Activated B cell treated with CpG ODN at 0.5 μM for 24 hours (primary cell): ENCODE measurements at places on chromosomes 12 and 14. TPM values are rescaled to one million over a fixed set of nuclear protein-coding genes. Genes with fewer than 3 reads are reported as not detected.

Gene AQP6
- total RNA-seq: not detected in 2 replicates

Gene VWF
- not detected in 2 replicates for total RNA-seq

Gene DAO
- total RNA-seq: not detected in 2 replicates

Gene LTBR
- 0.33 TPM in 1 of 2 replicates, not detected in the other for total RNA-seq

DNA sequence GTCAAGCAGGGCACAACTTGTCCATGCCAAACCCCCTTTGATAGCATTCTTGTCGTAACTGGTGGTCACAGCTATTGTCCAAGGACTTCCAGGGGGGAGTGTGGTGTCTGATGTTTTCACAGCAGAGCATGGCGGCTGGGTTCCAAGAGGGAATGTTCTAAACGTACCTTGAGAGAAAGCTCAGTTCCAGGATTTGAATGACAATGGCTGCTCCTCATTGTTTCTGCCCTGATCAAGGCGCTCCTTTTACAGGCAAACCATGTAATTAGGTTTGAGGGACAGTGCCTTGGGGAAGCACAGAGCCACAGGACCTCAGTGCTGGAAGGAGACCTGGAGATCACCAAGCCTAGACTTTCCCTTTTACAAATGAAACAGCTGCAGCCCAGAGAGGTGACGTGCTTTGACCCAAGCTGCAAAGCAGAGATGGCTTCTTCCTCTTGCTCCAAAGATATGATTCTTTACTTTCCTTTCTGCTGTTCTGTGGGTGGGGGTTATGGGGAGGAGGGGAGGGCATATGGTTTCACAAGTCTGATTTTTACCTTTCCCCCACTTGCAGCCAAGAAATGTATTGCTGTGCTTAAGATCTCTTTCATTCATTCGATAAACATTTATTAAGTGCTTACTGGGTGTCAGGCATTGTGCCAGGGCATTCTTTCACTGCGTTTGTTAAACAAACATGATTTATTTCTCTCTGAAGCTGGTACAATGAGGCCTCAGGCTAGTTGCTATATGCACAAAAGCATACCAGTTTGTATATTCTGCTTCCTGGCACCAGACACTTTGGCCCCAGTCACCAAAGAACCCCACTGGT is 172.8 kb downstream of the KTN1 start:
- no peaks in the 10 kb centered on the region for H3K36me3 ChIP-seq
- no peaks in the 10 kb centered on the region for H3K27me3 ChIP-seq
- no peak overlapping the region for H3K4me3 ChIP-seq
- no peak for DNase-seq

GRCh38 chr14:99981806-99982205 is 83.4 kb upstream of the EVL start:
- H3K36me3 ChIP-seq: no peaks in the 10 kb centered on the region
- no peak overlapping the region for H3K27ac ChIP-seq
- no peaks in the 10 kb centered on the region for H3K4me1 ChIP-seq
- H3K4me3 ChIP-seq: no peak overlapping the region
- no peak for DNase-seq

GRCh38 chr14:102893452-102893851 is 29.0 kb upstream of the AMN start:
- peaks cover 17% of the 10 kb centered on the region for H3K4me1 ChIP-seq
- no peaks in the 10 kb centered on the region for H3K27me3 ChIP-seq
- no peak overlapping the region for H3K27ac ChIP-seq

DNA sequence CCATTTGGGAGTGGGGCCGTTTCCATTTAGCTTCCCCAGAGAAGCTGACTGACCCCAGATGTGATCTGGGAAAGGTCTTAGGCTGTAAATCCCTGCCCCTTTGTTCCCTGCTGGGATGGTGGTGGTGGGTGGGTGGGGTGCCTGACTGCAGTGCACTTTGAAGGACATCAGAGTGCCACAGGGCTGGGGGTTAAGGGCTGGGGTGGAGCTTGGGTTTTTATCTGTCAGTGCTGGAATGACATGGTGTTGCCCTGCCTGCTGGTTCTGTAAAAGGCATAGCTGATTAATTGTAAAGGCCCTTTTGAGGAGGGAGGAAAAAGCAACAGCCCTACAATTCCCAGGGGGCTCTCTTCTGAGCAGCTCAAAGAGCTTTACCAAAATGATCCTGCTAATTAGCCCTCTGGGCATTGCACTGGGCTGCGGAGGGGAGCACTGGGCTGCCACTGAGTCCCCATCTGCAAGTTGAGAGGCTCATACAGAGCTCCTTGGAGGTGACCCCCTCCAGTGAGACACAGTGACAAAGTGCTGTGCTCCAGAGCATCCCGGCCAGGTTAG is 21.1 kb downstream of the PLEKHG3 start:
- peaks cover 6% of the 10 kb centered on the region for H3K27me3 ChIP-seq
- no peak for DNase-seq
- no peak overlapping the region for H3K4me3 ChIP-seq
- H3K36me3 ChIP-seq: no peaks in the 10 kb centered on the region
- H3K27ac ChIP-seq: no peak overlapping the region

DNA sequence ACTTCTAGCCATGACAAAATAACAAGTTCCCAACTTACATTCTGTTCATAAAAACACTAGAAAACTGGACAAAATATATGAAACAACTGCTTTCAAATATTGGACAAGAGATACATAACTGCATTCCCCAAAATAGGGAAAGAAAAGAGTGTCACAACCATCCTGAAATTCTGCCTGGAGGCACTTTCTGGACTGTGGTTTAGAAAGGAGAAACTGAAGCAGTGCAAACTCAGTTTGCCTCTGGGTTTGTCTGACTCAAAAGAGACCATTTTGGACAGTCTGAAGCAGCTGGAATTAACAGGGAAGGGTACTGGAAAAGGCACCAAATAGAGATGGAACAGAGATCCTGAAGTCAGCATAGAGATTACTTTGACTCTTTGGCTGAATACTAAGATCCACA is 11.3 kb upstream of the SYT1 start:
- H3K4me3 ChIP-seq: no peak overlapping the region
- no peak overlapping the region for H3K27ac ChIP-seq
- H3K36me3 ChIP-seq: no peaks in the 10 kb centered on the region
- H3K4me1 ChIP-seq: no peaks in the 10 kb centered on the region

DNA sequence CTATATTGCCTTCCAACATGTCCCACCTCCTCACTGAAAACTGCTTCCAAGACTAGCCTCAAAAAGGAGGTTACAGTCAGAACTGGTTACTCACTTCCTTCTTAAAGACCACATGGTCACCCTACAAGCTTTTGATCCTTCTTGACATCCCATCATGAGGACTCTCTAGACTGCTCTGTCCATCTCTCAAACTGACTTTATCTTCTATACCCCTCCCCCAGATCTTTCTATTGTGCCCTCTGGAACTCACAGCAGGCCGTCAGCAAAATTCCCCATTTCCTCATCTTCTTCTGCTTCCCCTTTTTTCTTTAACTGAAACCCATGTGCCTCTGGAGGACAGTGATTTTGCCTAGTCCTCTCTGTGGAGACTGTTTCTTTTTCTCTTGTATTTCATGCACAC is 18.1 kb upstream of the IGF1 start:
- no peak for DNase-seq
- H3K27ac ChIP-seq: no peak overlapping the region
- no peak overlapping the region for H3K4me3 ChIP-seq
- H3K4me1 ChIP-seq: peaks cover 4% of the 10 kb centered on the region
- H3K36me3 ChIP-seq: no peaks in the 10 kb centered on the region
- H3K27me3 ChIP-seq: peaks cover 16% of the 10 kb centered on the region

DNA sequence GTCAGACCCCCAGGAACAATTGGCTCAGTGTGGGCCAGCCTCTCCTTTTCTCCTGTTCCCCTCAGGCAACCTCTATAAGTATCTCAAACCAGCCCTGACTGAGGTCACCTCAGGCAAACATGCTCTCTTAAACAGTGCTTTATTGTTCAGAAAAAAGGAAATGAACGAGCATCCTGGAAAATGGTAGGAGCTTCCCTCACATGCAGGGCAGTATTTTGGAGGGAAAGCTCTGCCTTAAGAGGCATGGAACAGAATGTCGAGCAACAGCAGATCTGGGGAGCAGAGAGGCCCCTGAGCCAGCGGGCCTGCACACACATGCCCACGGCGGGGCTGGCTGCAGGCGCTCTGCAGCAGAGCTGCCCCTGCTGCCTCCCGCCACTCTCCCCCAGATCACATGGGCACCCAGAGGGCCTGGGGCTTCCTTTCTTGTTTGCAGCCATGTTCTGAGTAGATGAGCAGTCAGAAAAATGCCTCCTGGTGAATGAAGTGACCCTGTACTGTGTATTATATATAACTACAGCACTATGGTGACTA is 42.0 kb downstream of the MOK start:
- H3K4me1 ChIP-seq: no peaks in the 10 kb centered on the region
- DNase-seq: no peak
- H3K4me3 ChIP-seq: no peak overlapping the region
- H3K27ac ChIP-seq: no peak overlapping the region

DNA sequence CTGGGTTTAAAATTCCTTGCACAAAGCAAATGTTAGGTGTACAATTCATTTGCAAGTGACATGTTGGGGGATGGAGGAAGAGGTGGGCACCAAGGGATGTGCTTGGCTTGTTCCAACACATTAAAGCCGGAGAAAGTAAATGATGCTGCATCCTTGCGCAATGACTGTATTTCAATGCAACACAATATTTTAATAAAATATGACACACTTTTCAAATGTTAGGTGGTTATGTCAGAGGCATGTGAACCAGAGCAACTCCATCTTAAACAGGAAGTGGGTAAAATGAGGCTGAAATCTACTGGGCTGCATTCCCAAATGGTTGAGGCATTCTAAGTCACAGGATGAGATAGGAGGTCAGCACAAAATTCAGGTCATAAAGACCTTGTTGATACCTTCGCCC is 53.6 kb upstream of the ARHGAP5 start:
- no peak for DNase-seq
- H3K36me3 ChIP-seq: no peaks in the 10 kb centered on the region
- peaks cover 1% of the 10 kb centered on the region for H3K27me3 ChIP-seq
- no peak overlapping the region for H3K27ac ChIP-seq
- H3K4me1 ChIP-seq: peaks cover 4% of the 10 kb centered on the region

DNA sequence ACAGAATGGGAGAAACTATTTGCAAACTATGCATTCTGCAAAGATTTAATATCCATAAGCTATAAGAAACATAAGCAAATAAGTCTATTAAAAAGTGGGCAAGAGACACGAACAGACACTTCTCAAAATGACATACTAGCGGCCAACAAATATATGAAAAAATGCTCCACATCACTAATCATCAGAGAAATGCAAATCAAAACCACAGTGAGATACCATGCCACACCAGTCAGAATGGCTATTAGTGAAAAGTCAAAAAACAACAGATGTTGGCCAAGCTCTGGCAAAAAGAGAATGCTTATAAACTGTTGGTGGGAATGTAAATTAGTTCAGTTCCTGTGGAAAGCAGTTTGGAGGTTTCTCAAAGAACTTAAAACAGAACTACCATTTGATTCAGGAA is 121.3 kb downstream of the KCNMB4 start:
- peak overlapping the region; percentile 38 for H3K27ac ChIP-seq
- no peak overlapping the region for H3K4me3 ChIP-seq
- H3K4me1 ChIP-seq: peaks cover 38% of the 10 kb centered on the region
- no peaks in the 10 kb centered on the region for H3K27me3 ChIP-seq
- DNase-seq: no peak
- H3K36me3 ChIP-seq: no peaks in the 10 kb centered on the region

DNA sequence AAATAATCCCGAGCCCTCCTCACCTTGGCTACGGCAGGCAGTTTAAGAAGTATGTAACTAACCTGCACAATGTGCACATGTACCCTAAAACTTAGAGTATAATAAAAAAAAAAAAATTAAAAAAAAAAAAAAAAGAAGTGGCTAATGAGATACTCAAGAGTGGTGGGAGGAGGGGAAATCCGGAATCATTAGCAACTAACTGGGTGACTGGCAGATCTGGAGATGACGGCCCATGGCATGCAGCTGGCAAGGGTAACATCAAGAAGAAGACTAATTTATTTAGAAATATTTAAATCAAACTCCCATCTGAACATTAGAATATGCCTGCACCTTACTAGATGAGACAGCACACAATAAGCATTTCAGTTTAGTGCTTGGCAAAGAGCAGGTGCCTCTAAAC is 52.3 kb upstream of the TMCC3 start:
- no peak overlapping the region for H3K4me3 ChIP-seq
- no peak overlapping the region for H3K27ac ChIP-seq
- peaks cover 13% of the 10 kb centered on the region for H3K36me3 ChIP-seq

GRCh38 chr14:101289230-101289690 is 272.0 kb upstream of the DIO3 start:
- H3K27ac ChIP-seq: no peak overlapping the region
- peaks cover 5% of the 10 kb centered on the region for H3K4me1 ChIP-seq
- H3K4me3 ChIP-seq: no peak overlapping the region
- H3K36me3 ChIP-seq: no peaks in the 10 kb centered on the region
- peaks cover 12% of the 10 kb centered on the region for H3K27me3 ChIP-seq

GRCh38 chr12:67515679-67516340 is 132.7 kb upstream of the DYRK2 start:
- H3K4me1 ChIP-seq: peaks cover 18% of the 10 kb centered on the region
- no peak overlapping the region for H3K4me3 ChIP-seq
- DNase-seq: no peak
- H3K27ac ChIP-seq: peak overlapping the region; percentile 13

GRCh38 chr12:4866299-4866698 is 43.4 kb upstream of the KCNA1 start:
- no peaks in the 10 kb centered on the region for H3K4me1 ChIP-seq
- DNase-seq: no peak
- peaks cover 51% of the 10 kb centered on the region for H3K27me3 ChIP-seq
- no peak overlapping the region for H3K27ac ChIP-seq
- no peaks in the 10 kb centered on the region for H3K36me3 ChIP-seq
- no peak overlapping the region for H3K4me3 ChIP-seq

DNA sequence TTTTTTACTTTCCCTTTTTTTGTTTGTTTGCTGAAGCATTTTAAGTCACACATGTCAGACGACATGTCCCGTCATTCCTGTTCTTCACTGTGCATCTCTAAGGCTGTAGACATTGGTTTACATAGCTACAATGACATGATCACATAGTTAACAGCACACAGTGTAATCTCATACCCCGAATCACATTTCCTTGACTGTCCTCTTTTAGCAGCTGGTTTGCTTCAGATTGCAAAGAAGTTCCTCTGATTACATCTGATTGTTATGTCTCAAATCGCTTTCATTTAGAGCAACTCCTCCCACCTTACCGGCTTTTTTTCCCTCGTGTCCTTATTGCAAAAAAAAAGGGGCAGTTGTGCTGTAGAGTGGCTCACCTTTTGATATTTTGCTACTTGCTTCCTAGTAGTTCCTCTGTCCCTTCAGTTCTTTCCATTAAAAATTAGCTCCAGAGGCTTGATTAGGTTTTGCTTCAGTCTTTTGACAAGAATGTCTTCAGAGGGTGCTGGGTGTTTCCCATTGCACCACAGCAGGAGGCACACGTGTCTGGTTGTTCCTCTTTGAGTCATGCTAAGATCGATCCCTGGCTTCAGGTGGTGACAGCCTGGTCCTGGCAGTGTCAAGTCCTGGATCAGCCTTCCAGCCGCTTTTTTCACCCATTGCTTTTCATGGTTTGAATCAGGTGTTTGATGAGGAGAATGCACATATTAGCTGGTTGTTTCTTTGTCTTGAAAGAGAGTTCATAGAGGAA is 35.0 kb downstream of the ZNF664 start:
- H3K36me3 ChIP-seq: peaks cover 36% of the 10 kb centered on the region
- H3K4me1 ChIP-seq: peaks cover 30% of the 10 kb centered on the region
- peak overlapping the region; percentile 13 for H3K27ac ChIP-seq
- no peaks in the 10 kb centered on the region for H3K27me3 ChIP-seq
- no peak overlapping the region for H3K4me3 ChIP-seq
- DNase-seq: no peak
